ENCODE measurements at places on chromosomes 6 and 20.

GRCh38 chr6:153131037-153131981, at the start of gene RGS17:
RGS17 (minus strand) TSS chr6:153131282; CDS start chr6:153044018, 87,264 bp downstream.
- DNase-seq, result no peak

GRCh38 chr6:139885909-139886308, 511.5 kb upstream of the CITED2 start:
- DNase-seq, result no peak

- DNase-seq, result peak; percentile 16
Measured at GRCh38 chr20:24027229-24027628, 38.6 kb upstream of the GGTLC1 start.

- no peak for DNase-seq
Measured at GRCh38 chr6:42275376-42276033, 57.8 kb upstream of the MRPS10 start.

DNA sequence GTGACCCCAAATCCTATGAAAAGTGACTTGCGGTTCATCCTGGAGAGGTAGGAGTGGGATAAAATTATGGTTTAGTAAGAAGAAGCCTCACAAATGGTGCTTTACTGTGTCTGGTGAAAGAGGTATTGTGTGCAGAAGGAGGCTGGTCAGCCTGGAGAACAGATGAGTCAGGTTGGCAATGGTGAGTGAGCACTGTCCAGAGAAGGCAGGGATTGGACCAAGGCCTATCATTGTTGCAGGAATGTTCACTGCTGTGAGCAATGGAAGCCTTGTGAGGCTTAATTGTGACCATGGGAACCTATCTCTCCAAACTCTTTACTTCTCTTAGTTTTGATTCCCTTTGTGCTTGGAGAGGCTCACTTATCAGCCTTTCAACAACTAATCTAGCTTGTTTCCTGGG, 89.0 kb upstream of the KCNK16 start:
- DNase-seq, result no peak

- DNase-seq, result no peak
Measured at GRCh38 chr6:39821742-39822532, 29.8 kb downstream of the DAAM2 start.

DNA sequence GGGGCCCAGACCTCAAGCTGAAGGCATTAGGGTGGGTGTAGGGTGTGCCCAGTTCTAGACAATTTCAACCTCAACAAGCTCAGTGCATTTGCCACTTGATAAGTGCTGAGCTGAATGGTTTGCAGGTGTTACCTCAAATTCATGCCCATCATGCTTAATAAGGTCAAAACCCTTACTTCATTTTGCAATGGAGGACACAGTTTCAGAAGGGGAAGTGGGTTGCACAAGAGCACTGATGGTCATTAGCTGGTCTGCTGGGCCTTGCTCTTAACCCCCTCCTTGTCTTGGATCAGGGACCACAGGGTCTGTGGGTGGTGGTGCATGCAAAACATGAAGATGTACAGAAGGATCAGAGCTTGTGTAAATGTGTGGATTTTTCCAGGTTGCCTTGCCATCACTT, 71.0 kb upstream of the SIRPA start:
- peak; percentile 71 for DNase-seq

- DNase-seq, result no peak
Measured at GRCh38 chr20:47665221-47665991, 119.9 kb downstream of the SULF2 start.

- DNase-seq, result peak; percentile 89
Measured at GRCh38 chr6:66628917-66629316, 921.9 kb upstream of the EYS start.

- DNase-seq, result no peak
Measured at GRCh38 chr20:62236766-62237513, 1.4 kb upstream of the OSBPL2 start.

- no peak for DNase-seq
Measured at GRCh38 chr6:167350275-167350696, 25.4 kb downstream of the TTLL2 start.

DNA sequence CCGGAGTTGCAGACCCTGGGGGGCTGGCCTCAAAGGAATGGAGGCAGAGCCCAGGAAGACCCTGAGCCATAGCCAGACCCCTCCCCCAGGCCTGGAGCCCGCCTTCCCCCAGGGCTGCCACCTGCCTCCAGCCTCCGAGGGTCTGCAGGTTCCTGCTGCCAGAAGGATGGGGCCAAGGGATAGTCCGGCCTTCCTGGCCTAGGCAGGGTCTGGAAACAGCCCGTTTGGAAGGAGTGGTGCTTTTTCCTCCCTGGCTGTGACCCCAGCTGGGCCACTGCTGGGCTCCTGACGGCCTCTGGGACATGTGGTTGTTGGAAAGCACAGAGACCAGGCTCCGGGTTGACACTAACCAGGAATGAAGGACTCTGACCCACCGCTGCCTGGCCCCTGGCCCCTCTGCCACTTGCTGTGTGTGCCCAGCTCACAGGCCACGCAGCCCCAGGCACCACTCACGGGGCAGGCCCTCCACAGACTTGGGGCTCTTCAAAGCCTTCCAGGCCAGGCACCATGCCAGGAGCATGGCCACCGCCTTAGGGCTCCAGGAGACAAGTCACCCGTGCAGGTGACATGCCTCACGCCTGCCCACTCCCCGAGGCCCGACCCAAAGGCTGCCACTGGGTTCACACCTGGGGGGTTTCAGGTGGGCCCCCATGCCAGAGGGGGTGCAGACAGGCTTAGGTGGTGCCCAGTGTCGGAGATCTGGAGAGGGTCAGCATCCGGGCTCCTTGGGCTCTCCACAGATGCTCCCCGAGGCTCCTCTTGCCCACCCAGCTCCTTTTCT, 3.9 kb upstream of the LAMA5 start:
- DNase-seq, result no peak

DNA sequence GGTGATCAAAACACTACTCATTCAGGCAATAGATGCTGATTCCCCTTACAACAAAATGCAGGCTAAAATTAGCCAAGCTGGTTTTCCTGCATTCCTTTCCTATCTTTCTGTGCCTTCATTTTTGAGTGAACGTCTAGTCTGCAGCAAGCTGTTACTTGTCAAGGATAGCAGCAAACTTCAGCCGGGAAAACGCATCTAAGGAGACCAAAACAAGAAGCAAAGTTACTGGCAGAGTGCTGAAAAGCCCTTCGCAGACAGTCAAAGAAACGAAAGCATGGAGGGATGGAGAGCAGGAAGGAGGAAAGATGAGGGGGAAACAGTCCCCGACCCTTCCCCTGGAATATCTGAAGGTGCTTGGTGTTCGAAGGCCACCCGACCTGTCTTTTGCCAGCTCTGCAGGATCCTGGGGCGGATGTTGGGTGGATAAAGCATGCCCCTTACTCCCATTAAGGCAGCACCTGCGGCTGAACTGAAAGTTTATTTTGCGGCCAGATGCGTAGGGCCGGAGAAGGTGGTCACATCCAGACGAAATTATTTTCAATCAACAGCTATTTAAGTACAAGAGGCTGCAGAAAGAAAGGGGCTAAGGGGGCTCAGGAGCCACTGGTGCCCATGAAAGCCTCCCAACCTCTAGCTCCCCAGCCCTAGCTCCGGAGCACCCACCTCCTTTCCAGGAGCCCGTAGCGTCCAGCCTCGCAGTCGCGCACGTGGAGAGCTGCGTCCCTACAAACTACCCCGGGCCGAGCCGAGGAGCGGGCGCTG, 538 bp downstream of the FERMT1 start:
- DNase-seq, result peak; percentile 54

DNA sequence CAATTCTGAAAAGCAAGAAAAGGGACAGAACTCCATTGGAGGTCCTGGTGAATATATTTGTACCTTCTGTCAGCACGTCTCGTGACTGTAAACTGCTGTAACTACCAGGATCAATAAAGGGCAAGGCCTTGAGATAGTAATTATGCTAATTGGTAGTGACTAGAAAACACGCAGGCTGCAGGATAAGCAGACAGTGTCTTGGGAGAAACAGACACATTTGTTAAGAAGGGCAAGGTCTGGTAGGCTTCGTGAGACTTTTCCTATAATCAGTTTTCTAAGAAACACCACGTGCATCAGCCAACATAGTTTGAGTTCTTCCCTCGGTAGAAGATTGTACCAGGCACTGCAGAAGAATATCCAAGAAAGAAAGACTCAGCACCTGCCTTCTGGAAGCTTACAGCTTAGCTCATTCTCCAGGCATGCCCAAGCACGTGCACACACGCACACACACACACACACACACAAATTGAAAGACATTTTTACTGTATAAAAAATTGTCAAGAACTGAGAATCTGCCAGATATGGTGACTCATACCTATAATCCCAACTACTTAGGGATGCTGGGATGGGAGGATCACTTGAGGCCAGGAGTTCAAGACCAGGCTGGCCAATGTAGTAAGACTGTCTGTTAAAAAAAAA, 167.0 kb upstream of the SASH1 start:
- DNase-seq, result no peak

- peak; percentile 42 for DNase-seq
Measured at GRCh38 chr6:28282926-28283325, 1.6 kb downstream of the PGBD1 start.

Measured in NB4 (cell line).